ENCODE measurements at places on chromosomes 5 and 9. TPM values are rescaled to one million over a fixed set of nuclear protein-coding genes. Genes with fewer than 3 reads are reported as not detected.

OR2V2 gene
- not detected for total RNA-seq

BARHL1 gene
- total RNA-seq, result not detected

HK3 gene
- 21.1 TPM for total RNA-seq

ADAMTSL2 gene
- total RNA-seq, result 22.3 TPM

GARIN3 gene
- not detected for total RNA-seq

ZFAND5 gene
- 222 TPM for total RNA-seq

DMRT2 gene
- 2.4 TPM for total RNA-seq

ADAMTS19 gene
- total RNA-seq, result 0.27 TPM

TRAF2 gene
- 17.0 TPM for total RNA-seq

LECT2 gene
- total RNA-seq, result not detected

IFNA4 gene
- not detected for total RNA-seq

C9 gene
- total RNA-seq, result not detected

ISL1 gene
- 0.49 TPM for total RNA-seq

JADE2 gene
- total RNA-seq, result 55.0 TPM

IRGM gene
- total RNA-seq, result not detected

SLC6A7 gene
- total RNA-seq, result not detected

ICE1 gene
- total RNA-seq, result 34.6 TPM

NMUR2 gene
- total RNA-seq, result not detected

KCNV2 gene
- total RNA-seq, result not detected

ZNG1F gene
- total RNA-seq, result 8.7 TPM

MRPL36 gene
- total RNA-seq, result 28.4 TPM

Measured in sciatic nerve (tissue), 2 donors.